Peyer's patch (tissue), 4 donors: ENCODE measurements at places on chromosomes 3 and 15.
A peak's percentile ranks its signal among the peaks of the same experiment; 100 is the strongest.

DNA sequence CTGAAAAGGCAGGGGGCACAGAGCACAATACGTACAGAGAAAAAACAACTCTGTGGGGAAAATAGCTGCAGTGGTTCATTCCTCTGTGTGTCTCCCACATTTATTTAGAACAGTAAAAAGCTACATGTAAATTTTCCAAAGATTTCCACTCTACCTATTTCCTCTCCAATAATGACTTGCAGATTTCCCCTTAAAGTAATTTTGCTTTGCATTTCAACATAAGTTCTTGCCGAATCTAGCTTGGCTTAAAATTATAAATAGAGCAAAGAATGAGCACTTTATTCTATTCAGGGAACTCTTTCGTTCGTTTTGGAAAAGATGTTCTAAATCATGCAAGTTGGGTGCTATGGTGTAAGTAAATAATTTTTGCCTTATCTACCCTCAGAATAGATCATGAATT lies 58.2 kb upstream of the NR2E3 start:
- no peak for DNase-seq

DNA sequence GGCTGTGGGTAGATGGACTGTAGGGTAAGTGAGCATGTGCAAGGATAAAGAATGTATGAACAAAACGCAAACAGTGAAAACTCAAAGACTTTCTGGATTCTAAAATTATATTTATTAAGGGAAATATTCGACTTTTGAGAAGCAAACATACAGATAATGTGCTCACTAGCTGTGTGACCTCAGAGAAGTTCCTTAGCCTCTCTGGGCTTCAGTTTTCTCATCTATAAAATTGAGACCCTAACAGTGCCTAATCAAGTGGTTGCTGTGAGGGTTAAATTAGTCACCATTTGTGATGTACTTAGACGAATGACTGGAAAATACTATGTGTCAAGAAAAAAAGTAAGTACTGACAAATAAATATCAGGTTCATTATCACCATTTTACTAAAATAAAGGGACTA lies 261.7 kb downstream of the MAGI1 start:
- no peak for DNase-seq

- DNase-seq, result no peak
These were observed 185.8 kb upstream of the TTC14 start for GRCh38 chr3:180416111-180416594.

GRCh38 chr3:61927332-61927731 lies 366.0 kb downstream of the PTPRG start:
- DNase-seq, result no peak

- DNase-seq, result no peak
These were observed 707.2 kb downstream of the NTRK3 start for GRCh38 chr15:87549296-87549695.

GRCh38 chr3:97009427-97010019 lies 195.1 kb downstream of the EPHA6 start:
- DNase-seq, result no peak

- no peak for DNase-seq
These were observed 138.8 kb downstream of the ZNF609 start for GRCh38 chr15:64599226-64599625.

DNA sequence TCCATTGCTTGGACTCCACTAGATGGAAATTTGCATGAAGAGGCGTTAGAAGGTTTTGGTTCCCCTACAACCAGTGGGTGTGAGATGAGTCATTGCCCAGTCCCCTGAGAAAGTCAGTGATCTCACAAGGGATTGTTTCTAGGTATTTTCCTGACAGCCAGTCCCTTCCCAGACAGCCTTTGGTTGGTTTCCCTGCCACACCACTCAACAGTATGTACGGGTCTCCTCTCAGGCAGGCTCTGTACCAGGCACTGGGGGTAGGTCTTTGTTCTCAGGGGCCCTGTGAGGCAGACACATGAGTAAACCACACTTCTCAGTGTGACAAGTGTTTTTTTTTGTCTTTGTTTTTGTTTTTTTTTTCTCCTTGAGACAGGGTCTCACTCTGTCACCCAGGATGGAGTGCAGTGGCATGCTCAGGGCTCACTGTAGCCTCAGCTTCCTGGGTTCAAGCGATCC lies 4.0 kb downstream of the LAMP3 start:
- DNase-seq, result no peak

DNA sequence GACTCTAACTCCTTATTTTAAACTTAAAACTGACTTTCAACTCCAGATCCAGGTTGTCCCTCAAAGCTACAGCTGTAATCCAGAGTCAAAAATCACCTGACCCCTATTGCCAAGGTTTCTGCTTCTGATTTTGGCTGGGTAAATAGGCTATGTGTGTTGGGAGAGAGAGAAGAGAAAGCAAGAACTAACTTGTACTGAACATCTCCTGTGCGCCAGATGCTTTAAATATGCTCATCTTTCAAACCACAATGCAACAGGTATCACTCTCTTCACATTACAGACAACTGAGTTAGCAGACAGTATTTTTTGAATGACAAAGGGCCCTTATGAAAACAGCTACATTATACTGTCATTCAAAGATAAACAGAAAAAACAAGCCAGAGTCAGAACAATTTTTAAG lies 7.0 kb downstream of the WWTR1 start:
- DNase-seq, result no peak

DNA sequence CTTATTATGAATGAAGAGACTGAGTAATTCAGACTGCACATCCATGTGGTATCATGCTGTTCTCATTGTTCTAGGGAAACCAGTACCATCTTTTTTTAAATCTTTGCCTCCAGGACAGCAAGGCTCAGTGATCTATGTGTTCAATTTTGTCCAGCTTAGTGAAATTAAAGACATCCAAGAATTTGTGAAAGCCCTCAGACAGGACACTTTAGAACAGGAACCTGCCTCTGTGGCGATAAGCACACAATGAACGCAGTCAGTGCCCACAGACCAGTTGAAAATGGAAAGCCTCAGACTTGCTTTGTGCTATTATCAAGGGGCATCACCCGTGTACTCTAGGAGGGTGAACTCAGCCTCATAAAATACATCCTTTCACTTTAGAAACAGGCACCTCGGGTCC lies 20.1 kb downstream of the EID1 start:
- DNase-seq, result no peak

- DNase-seq, result no peak
These were observed 45.0 kb downstream of the IQSEC1 start for GRCh38 chr3:13028010-13028821.

DNA sequence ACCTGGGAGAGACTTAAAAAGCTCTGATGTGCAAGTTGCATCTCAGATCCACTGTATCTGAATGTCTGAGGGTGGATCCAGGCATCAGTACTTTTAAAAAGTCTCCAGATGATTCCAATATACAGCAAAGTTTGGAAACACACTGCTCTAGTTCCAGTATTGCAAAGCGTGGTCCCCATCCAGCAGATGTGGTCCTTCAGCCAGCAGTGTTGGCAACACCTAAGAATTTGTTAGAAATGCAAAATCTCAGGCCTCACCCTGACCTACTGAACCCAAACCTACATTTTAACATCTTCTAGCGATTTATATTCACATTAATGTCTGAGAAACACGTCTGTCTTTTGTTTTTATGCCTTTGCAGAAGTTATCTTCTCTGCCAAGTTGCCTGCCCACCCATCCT lies 32.2 kb upstream of the SGO1 start:
- no peak for DNase-seq

GRCh38 chr15:33871980-33872379 lies 96.3 kb upstream of the CHRM5 start:
- no peak for DNase-seq

DNA sequence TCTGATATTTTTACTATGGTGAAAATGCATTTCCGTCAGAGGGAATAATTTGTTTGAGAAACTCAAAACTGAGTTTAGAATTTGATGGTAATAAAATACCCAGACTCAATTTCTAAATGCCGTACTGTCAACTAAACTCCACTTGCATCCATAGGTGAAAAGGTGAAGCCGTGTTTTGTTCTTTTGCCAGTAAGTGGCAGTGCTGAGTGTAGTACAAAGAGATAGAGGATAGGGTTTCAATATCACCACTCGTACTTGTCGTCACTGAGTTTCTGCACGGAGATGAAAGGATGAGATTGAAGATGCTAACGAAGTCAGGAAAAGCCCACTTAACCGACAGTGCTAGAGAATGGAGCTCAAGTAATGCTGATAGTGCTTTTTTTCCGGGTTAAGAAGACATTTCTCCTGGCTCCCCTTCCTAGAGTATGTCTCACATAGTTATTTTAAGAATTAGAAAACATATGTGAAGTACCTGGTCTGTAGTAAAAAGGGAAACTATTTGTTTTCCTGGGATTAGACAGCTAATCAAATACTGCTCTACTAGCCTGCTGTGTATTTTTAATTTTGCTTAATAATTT lies 345.1 kb downstream of the IL5RA start:
- no peak for DNase-seq

- DNase-seq, result peak; percentile 50
These were observed 40.8 kb downstream of the RARB start for GRCh38 chr3:25468866-25469319.

GRCh38 chr15:48520376-48521155 lies 124.9 kb downstream of the FBN1 start:
- no peak for DNase-seq

- no peak for DNase-seq
These were observed 124.8 kb downstream of the DLG1 start for GRCh38 chr3:197173620-197174019.

DNA sequence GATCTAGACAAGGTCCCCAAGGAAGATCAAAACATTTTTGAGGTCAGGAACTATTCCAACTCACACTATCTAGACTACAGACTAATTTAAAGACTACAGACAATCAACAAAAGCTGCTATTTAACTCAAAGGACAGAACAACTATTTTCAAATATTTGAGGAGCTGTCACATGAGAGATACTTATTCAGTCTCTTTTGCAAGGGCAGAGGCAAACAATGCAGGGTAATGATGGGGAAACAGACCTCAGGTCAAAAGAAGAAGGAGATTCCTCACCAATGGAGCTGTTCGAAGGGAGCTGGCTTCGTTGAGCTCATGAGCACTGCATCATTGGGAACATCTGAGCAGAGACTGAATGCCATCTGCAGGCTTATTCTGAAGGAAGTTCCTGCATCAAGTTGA lies 231.9 kb downstream of the DTWD1 start:
- no peak for DNase-seq

DNA sequence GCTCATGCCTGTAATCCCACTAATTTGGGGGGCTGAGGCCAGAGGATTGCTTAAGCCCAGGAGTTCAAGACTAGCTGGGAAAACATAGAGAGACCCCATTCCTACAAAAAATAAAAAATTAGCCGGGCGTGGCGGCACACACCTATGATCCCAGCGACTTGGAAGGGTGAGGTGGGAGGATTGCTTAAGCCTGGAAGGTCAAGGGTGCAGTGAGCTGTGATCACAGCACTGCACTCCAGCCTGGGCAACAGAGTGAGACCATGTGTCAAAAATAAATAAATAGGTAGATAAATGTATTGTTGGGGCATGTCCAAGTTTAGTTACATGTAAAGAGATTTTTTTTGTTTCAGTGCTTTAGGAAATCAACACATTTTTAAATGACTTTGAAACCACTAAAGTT lies 36.4 kb downstream of the SLC12A1 start:
- DNase-seq, result no peak

GRCh38 chr3:15107075-15107947 lies 8.4 kb upstream of the RBSN start:
- no peak for DNase-seq

DNA sequence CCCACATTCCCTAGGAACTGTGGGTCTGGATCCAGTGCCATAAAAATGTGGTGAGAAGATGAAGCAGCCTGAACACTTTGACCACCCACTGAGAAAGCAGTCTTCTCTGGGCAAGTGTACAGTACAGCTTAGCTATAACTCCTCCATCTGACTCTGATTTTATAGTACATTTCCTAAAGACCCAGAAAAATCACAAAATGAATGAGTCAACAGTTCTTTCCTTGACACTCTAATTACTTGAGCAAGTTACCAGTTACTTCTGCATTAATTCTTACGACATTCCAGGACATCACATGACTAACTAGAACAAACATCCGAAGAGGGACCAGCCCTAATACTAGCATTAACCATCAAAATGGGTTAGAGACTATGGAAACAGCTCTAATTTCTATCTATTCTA lies 148.1 kb upstream of the PEX5L start:
- DNase-seq, result no peak

DNA sequence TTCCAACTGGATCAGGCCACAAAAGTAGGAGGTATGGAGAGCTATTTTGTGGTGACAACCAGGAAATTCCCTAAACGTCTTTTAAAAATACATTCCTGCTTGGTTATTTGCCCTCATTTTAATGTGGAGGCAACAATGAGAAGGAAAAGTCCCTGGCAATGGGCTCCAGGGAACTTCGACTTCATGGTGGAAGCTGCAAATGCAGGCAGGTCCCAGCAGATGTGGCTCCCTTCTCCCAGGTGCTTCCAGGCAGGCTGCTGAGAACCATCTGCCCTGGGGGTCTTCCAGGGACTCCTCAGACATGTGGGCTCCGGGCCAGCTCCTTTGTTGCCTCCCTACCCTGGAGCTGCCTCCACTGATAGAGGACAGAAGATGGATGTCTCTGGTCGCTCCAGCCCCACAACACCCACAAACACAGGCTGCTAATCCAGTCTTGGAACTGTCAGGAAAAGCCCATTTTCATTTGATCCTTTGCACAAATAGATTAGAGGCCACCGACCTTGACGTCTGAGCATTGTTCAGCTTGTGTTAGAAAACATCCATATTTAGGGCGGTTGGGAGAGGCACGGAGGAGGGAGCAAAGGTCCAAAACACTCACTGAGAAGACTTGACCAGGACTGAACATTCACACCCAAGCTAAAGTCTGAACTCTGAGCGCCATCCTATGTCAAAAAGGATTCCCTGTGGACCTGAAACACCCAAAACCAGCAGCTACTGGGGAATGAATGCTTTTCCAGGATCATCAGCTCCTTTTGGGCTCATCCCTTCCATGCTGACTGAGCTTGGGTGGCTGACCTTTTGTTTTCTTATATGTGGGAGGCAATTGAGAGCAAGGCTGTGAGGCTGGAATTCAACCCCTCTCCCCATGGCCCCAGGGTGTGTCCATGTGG lies 30.2 kb upstream of the SLCO2A1 start:
- DNase-seq, result peak; percentile 67

- no peak for DNase-seq
These were observed 94.2 kb downstream of the PLXNA1 start for GRCh38 chr3:127077068-127077467.

DNA sequence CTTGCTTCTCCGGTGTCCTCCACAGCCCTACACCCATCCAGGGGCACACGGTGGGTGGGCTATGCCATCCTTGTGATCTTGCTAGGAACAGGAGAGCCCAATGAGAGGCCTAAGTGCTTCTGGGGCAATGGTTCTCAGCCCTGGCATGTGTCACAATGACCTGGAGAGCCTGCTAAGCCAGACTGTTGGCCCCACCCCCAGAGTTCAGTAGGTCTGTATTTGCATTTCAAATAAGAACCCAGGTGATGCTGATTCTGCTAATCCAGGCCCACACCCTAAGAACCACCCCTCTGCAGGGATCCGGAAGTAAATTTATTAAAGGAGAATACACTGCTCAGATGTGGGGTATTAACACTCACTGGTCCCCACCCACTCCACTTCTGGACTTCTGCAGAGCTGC lies 57.9 kb downstream of the RORA start:
- no peak for DNase-seq

GRCh38 chr3:105866656-105867653 lies 1.9 kb downstream of the CBLB start:
- no peak for DNase-seq

GRCh38 chr3:38016847-38017444 lies 12.5 kb downstream of the PLCD1 start:
- no peak for DNase-seq

GRCh38 chr15:57251308-57251707 lies 125.0 kb upstream of the CGNL1 start:
- no peak for DNase-seq

- no peak for DNase-seq
These were observed 66.4 kb upstream of the CCNL1 start for GRCh38 chr3:157226173-157226847.
